C1 segment of cervical spinal cord (tissue), 14 donors: ENCODE measurements at places on chromosomes 12 and 14.

DNA sequence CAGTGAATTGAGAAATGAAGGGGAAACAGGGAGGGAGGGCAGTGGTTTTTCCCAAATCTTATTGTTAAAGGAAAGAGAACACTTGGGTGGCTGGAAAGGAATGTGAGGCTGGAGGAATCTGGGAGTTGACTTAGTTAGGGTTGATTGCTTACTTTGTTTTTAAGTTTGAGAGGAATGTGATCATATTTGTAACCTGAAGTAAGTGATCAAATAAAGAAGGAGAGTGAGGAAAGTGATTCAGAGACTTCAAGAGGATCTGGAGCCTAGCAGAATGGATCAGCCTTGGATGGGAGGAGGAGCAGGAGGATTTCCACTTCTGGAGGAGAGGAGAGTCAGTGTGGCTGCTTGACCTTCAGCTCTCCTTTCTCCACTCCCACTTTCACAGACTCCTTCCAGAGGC lies 6.0 kb upstream of the LRP6 start:
- no peak for DNase-seq

DNA sequence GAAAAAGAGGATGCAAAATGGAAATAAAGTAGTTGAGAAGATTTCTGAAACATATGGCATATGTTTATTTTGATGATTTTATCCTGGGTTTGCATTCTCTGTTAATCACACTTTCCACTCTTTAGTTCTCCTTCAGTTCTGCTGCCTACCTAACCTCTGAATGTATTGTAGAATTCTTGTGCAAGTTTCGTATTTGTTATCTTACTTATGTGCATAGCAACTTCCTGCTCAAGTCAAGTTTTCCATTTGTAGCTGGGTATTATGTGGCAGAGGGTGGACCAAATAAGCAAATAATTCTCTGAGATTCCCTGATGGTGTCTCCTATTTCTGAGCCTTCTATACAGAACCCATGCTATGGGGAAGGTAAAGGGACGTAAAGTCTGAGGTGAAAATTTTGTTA lies 381.6 kb downstream of the FOXG1 start:
- DNase-seq: no peak

- DNase-seq: no peak
These were observed 54.4 kb upstream of the ETV6 start for GRCh38 chr12:11595080-11595479.

GRCh38 chr12:96224219-96224615 lies 30.0 kb downstream of the ELK3 start:
- no peak for DNase-seq

DNA sequence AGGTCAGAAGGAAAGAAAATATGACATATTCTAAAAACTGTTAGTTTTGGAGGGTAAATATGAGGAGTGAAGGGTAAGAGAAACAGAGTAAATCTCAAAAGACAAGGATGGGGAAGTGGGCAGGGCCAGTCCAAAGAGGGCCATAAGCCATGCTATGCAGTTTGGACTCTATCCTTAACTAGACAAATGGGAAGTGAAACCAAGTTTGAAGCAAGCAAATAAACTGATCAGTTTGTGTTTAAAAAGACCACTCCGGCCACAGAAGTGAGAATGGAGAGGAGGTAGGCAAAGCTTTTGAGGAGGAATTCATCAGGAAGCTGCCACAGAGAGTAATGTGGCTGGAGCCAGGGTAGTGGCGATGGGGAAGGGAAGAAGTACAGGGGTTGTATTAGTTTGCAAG lies 37.5 kb upstream of the DAAM1 start:
- no peak for DNase-seq

DNA sequence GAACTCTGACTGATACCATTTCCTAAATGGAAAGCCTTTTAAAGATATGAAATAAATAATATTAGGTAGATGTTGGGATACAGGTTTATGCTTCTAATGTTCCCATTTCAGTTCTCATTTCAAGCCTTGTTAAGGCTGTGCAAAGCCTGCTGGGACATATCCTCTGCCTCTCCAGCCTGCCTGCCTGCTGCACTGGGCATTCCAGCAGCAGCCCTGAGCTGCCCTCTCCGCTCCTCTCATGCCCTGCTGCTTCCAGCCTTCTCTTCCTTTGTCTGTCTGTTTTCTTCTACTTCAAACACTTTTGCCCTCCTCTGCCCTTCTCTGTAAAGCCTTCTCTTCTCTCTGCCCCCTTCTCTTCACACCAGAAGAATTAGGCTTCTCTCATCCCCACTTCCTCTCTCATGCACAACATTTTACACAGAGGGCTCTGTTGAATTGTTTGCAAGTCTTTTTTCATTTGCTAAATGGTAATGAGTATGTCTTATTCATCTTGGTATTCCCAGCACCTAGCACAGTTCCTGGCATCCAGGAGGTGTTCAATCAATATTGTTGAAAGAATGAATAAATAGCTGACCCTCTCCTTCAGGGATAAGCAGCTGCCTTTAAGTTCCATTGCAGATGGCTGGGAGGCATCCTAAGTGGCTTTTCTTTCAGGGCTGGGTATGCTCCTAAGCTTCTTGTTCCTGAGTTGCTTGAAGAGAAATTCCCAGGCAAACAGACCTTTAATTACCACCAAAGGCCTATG lies 292.3 kb downstream of the TMEM117 start:
- no peak for DNase-seq

GRCh38 chr12:117803001-117803400 lies 165.8 kb downstream of the KSR2 start:
- DNase-seq: no peak

DNA sequence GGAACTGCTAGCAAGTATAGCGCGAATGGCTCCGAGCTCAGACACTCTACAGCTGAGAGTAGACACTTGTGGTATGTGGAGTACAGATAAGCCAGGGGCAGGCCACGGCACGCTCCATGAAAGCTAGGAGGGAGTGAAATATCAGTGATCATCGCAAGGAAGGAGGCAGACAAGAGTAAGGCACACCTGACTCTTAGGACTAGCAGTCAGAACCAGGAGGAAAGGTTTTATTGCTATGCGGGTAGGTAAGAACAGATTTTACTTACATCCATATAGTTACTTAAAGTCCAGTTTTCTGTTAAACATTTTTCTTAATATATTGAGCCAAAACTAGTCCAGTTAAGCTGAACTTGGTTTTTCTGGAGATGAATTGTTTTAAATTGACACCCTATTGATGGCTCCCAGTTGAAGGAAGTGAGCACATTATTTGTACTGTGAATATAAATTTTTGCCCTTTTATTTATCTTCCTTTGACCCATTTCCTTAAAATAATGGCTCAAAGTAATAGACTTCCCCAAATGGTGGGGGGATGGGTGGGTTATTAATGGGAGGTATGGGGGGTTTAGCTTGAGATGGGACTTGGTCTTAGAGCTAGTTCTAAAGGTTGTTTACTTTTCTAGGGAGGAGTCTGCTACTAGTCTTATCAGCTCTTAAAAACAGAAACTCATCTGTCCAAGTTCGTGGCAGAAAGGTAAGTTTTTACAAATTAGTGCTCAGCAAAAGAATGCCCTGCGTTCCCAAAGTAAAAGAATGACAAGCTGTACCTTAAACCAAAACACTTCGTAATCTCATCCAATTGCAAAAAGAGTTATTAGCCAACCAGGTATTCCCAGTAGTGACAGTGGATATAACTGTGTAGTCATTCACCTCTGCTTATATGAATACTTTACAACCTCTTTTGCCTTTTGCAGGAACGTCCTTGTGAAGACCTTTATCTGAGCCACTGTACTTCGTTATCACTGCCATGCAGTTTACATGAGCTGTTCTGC lies 5.8 kb downstream of the HNRNPA1 start:
- no peak for DNase-seq

DNA sequence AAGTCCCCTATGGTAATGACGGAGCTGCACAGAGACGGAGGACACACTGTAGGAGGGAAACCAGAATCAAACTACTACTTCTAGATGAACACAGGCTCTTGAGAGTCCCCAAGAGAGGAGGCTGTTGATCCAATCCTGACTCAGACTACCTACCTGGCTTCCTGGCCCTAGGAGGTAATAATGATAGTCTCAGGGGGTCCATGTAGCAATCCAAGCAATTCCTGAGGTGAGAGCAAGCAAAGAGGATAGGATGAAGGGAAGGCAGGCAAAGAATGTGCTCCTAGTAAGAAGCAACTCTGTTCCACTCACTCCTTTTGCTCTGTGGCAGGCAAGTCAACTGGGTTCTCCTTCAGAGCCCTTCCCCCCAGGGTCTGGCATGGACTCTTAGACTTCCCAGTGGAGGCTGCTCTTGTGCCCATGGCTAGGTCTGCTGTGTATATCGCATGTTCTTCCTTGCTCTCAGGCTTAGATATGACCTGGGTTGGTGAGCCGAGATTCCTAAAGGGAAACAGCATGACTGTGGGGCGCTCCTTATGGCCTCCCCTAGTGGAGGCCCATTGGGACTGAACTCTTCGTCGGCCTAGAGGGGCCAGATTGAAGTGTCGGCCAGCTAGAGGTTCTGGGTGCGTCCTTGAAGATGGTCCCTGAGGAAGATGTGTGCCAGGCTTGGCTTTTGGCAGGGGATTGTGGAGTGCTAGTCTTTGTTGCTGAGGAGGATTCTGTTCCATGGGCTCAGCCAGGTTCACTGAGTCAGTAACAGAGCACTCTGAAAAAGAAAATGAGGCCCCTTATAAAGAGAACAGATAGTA lies 2.1 kb downstream of the TINF2 start:
- no peak for DNase-seq

DNA sequence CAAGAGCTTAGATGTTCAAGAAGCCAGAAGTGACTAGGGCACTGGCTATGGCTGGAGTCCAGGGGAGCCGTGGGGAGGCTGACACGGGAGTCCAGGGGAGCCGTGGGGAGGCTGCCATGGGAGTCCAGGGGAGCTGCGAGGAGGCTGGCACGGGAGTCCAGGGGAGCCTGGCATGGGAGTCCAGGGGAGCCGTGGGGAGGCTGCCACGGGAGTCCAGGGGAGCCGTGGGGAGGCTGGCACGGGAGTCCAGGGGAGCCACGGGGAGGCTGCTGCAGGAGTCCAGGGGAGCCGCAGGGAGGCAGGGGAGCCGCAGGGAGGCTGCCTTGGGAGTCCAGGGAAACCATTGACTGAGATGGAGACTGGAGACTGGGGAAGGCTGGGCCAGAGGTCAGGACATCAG lies 54.9 kb downstream of the TECPR2 start:
- DNase-seq: no peak

- DNase-seq: no peak
These were observed 55.1 kb upstream of the FRMD6 start for GRCh38 chr14:51596488-51597117.

GRCh38 chr12:5513406-5513805 lies 81.5 kb downstream of the NTF3 start:
- no peak for DNase-seq

GRCh38 chr12:116517431-116518045 lies 41.6 kb upstream of the MAP1LC3B2 start:
- DNase-seq: no peak

DNA sequence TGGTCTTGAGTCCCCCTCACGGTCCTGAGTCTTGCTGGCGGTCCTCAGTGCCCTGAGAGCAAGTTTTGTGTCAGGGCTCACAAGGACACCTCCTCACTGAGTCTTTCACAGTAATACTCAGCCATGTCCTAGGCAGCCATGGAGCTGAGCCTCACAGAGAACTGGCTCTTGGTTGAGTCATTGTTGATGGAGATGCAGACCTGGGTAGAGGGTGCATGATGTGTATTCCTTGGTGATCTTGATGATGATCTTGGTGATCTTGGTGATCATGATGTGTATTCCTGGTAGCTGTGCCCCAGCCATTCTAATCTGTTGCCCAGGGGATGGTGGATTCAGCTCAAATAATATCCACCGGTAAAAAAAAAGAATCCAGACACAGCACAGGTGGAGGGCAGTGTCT lies 495.4 kb downstream of the TMEM121 start:
- DNase-seq: no peak

DNA sequence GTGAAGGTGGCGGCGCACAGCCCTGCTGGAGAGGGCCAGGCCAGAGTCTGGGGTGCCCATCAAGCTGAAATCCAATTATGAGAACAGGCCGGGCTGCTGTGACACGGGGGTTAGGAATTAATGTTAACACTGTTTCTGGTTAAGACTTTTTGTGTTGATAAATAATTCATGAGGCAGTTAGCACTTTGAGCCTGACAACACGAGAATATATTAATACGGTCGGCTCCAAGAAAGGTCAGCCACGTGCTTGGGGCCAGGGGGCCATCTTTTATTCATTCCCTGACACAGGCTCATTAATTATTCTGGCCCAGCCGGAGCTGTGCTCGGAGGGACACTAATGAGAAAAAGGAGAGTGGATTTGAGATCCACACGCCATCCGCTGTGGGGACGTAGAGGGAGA lies 45.1 kb downstream of the FBRSL1 start:
- DNase-seq: no peak

GRCh38 chr12:125744201-125744600 lies 679.0 kb downstream of the AACS start:
- DNase-seq: no peak

DNA sequence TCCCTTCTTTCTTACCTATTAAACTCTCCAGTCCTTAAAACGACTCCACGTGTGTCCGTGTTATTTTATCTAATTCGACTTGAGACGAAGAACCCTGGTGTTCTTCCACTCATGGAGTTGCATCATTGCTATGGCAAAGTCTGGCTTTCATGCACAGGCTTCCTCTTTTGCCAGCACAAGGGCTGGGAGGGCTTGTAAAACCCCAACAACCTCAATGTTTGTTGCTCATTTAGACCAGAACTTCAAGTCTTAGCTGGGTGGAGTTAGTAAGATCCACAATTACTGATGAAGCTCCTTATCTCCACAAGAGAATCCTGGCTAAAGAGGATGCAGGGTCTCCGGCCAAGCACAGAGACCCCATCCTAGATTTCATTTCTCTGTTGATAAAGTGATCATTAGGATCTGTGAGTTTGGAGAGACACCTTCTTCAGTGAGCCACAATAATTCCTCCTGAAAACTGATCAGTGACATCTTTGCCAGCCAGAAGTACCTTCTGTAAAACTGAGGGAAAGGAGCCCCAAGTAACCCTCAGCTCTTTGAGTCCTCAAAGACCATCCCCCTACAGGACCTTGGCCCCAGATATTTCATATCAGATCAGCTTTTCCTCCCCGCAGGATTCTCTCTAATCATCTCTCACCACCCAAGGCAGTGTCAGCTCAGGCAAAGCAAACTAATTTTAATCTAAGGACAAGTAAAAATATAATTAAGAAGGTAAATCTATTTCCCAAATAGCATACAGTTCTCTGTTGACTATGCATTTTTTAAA lies 514.6 kb downstream of the FUT8 start:
- DNase-seq: no peak

DNA sequence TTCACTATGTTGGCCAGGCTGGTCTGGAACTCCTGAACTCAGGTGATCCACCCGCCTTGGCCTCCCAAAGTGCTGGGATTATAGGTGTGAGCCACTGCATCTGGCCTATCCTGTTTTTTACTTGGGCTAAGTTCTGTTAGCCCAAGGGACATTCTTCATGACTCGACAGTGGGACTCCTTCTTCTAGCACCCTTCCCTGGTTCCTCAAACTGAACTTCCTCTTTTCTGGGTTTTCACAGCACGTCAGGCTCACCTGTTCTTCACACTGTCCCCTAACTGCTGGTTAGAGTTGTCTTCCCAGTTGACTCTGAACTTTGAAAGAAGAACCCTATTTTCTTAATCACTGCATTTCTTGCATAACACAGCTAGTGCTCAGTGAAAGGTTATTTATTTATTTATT lies 22.5 kb downstream of the CABP1 start:
- DNase-seq: no peak

- DNase-seq: no peak
These were observed 5.5 kb downstream of the NKX2-1 start for GRCh38 chr14:36514278-36515104.

- DNase-seq: no peak
These were observed 473.7 kb upstream of the FLRT2 start for GRCh38 chr14:85056267-85056666.

- DNase-seq: no peak
These were observed 61.4 kb upstream of the IFNG-AS1 start for GRCh38 chr12:67927815-67928214.
